IMR-90 (cell line): ENCODE measurements at places on chromosomes 12 and 14. TPM values are rescaled to one million over a fixed set of nuclear protein-coding genes. Genes with fewer than 3 reads are reported as not detected.

- DNase-seq: no peak
Measured at GRCh38 chr12:16119618-16120415, 157.7 kb downstream of the SLC15A5 start.

GRCh38 chr14:50717811-50718210 is 49.7 kb upstream of the SAV1 start:
- no peak for DNase-seq

- DNase-seq: no peak
Measured at GRCh38 chr14:24879661-24880386, 170.1 kb downstream of the STXBP6 start.

DNA sequence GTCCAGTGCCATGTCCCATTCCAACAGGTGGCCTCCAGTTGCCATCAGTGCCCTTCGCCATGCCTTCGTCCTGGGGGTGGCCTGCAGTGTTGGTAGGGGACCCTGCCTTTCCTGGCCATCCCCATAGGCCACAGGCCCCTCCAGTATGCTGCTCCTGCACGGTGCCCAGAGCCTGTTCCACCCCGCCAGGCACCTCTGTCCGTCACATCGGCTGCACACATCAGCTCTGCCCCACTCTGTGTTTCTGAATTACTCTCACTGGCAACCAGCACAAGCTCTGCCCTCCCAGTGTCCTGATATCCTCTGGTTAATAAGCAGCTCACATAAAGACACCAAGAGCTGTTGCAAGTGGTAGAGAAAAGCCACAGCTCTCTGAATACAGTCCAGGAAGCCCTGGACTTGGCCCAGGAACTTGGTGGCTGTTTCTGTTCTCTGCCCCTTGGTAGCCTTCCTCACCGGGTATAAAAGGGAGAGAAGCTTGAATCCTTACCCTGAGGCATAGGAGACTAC is 31.3 kb upstream of the ATP2A2 start:
- DNase-seq: no peak

ABHD12B gene
- polyA plus RNA-seq: not detected in 2 replicates

PTGES3 gene
- 70.4 and 73.2 TPM in 2 replicates for polyA plus RNA-seq

SERPINA6 gene
- not detected in 2 replicates for polyA plus RNA-seq

- no peak for DNase-seq
Measured at GRCh38 chr14:47154276-47154797, 502.8 kb upstream of the RPL10L start.

GRCh38 chr12:2003676-2004112 is 563 bp downstream of the DCP1B start:
- peak; percentile 24 for DNase-seq
